ENCODE measurements at places on chromosomes 5 and 9.

DNA sequence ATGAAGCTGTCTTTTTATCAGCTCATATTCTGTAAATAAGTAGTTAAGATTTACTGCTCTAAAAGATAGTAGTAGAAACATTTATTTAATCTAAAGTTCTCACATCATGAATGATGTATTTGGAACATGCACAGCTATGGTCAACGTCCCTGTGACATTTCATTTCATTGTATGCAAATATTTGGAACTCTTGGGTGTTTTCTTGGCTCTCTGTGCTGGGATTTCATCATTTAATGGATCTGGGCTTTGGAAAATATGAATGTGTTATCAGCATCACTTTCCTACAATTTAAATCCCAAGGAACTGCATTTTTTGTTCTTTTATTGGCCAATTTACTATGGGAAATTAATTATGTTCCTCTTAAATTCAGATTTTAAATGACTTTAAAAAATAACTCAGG, 462.9 kb downstream of the SEMA5A start:
- no peak for DNase-seq

GRCh38 chr9:135166565-135166964, 79.1 kb downstream of the OLFM1 start:
- DNase-seq = no peak

DNA sequence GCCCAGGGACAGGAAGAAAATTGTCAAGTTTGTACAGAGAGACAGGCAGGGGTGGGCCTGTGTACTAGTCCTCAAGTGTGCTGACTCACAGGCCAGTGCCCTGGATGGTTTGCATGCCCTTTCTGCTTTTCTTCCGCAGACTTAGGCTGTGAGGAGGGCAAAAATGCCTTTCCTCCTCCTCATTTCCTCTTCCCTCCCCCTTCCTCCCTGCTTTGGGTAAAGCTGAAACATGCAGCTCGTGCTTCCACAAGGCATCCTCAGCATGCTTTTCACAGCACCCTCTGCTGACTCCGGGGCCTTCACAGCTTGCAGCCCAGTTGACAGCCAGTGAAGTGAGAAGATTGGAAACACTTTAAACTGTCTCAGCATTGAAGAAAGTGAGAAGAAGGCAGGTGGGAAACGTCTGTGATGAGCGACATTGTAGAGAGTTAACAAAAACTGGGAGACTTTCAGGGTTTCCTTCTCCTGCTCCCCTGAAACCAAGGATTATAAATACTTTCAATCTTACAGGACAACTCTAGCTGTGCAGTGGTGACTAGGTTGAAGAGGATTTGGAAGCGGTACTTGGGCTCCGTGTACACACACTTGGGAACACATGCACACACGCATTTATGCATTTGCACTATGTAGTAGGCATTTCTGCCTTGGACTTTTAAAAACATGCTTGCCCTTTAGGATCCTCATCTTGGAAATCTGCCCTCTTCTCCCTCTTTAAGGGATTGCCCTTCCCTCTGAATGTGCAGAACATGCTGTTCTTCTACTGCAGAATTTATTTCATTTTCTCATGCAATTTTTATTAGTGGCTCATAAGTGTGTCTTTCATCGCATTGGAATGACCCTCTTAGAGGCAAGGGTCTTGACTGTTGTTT, 138.8 kb downstream of the GRIA1 start:
- no peak for DNase-seq

DNA sequence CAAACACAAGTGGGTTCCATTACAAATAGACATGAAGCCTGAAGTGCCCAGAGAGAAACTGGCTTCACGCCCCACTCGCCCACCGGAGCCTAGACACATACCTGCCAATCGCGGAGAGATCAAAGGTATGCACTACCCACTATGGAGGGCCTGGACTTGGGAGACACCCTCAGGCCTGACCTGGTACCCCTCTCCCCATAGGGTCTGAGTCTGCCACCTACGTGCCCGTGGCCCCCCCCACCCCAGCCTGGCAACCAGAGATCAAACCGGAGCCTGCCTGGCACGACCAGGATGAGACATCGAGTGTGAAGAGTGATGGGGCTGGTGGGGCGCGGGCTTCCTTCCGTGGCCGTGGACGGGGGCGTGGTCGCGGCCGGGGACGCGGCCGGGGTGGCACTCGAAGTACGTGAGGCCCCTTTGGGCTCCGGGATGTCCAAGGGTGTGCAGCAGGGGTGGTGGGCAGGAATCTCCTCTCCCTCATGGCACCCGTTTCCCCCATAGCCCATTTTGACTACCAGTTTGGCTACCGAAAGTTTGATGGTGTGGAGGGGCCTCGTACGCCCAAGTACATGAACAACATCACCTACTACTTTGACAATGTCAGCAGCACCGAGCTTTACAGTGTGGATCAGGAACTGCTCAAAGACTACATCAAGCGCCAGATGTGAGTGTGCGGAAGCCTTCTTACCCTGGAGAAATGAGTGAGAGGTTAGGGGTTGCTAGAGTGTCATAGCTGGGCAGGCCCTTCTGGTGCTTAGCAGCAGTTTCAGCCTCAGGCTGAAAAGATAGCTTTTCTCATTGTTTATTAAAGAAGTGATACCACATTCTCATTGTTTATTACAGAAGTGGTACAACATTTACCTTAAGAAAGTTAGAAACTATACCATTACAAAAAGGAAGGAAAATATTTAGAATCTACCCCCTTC, 38.7 kb downstream of the LARP1 start:
- DNase-seq = no peak

DNA sequence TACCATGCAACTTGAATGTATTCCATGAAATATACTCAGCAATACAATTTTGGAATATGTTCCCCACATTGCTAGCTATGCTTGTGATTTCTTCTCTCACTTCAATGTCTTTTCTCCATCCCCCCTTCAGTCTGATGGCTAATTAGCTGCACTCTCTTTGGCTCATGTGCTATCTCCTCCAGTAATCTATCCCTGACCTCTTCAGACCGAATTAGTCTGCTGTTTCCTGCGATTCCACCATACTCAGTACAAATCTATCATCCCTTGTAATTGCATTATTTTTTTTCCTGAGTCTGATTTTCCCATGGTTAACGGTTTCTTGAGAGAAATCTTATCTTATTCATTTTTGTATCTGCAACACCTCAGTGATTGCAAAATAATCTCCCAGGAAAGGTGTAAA, 360.7 kb upstream of the CDH10 start:
- no peak for DNase-seq

GRCh38 chr9:2964470-2964869, 120.6 kb upstream of the PUM3 start:
- no peak for DNase-seq

GRCh38 chr5:141915881-141916336, 7.8 kb upstream of the DELE1 start:
- no peak for DNase-seq

GRCh38 chr5:78629624-78630023, 18.9 kb downstream of the LHFPL2 start:
- no peak for DNase-seq

DNA sequence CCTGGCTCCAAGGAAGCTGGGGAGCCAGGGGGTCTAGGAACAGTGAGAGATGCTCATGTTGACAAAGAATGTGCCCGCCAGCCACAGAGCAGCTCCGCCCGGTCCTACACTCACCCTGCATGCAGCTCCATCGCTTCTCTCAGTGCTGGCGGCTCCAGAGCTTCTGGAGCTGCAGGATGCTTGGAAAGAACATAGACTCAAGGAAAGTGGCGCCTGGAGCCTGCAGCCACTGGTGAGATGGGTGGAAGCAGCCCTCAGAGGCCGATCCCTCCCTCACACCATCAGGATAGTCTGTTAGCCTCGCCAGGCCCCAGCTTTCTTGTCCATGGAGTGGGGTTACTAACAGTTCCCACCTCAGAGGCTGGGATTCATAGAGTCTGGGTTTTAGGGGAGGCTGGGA, 26.4 kb upstream of the SLC6A19 start:
- DNase-seq = no peak

GRCh38 chr9:18626046-18626698, 152.2 kb downstream of the ADAMTSL1 start:
- DNase-seq = no peak
